Tibial artery (tissue), 4 donors: ENCODE measurements at places on chromosomes 12 and 14.

- H3K27ac ChIP-seq: no peak overlapping the region
- no peak for DNase-seq
- no peaks in the 10 kb centered on the region for H3K36me3 ChIP-seq
- no peak overlapping the region for H3K4me3 ChIP-seq
- no peaks in the 10 kb centered on the region for H3K27me3 ChIP-seq
- no peaks in the 10 kb centered on the region for H3K4me1 ChIP-seq
Observed at GRCh38 chr14:96264853-96265252, 8.8 kb downstream of the BDKRB1 start.

- peaks cover 82% of the 10 kb centered on the region for H3K36me3 ChIP-seq
- H3K27me3 ChIP-seq: no peaks in the 10 kb centered on the region
- H3K4me3 ChIP-seq: no peak overlapping the region
- peak; percentile 89 for DNase-seq
- peaks cover 13% of the 10 kb centered on the region for H3K4me1 ChIP-seq
Observed at GRCh38 chr12:57175428-57176138, 28.2 kb upstream of the LRP1-AS start.

DNA sequence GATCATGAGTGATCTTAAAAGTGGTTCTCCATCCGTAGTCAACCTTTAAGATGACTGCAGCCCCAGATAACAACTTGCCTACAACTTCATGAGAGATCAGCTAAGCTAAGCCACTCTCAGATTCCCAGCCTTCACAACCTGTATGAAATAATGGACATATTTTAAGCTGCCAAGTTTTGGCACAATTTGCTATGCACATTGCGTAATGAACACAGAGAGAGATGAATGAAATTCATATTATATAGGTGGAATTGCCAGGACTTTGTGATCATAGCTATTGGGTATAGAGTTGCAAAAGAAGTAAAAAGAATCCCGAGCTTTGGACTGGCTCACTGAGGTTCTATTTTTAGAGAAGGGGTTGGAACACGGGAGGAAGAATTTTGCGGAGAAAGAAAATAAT lies 59.1 kb upstream of the EGLN3 start:
- H3K4me1 ChIP-seq: no peaks in the 10 kb centered on the region
- H3K4me3 ChIP-seq: no peak overlapping the region
- H3K27ac ChIP-seq: no peak overlapping the region
- no peaks in the 10 kb centered on the region for H3K36me3 ChIP-seq
- no peak for DNase-seq

DNA sequence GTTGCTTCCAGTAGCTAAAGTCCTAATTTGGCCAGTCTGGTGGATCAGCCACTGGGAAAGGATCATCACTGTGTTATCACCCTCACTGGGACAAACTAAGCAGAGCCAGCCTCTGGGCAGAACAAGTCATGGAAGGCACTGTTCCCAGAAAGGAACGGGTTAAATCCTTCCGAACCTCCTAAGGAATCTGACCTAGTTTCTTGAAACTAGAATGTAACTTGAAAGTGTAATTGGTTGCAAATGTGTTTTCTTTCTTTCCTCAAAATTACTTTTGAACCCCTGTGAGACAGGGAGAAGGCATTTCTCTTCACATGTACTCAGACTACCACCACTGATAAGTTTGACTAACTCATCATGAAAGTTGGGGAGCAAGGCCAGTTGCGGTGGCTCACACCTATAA lies 18.7 kb upstream of the KICS2 start:
- no peaks in the 10 kb centered on the region for H3K36me3 ChIP-seq
- no peaks in the 10 kb centered on the region for H3K27me3 ChIP-seq
- H3K27ac ChIP-seq: no peak overlapping the region
- no peaks in the 10 kb centered on the region for H3K4me1 ChIP-seq
- DNase-seq: no peak

- no peak overlapping the region for H3K27ac ChIP-seq
- H3K4me3 ChIP-seq: no peak overlapping the region
- H3K27me3 ChIP-seq: no peaks in the 10 kb centered on the region
- H3K36me3 ChIP-seq: no peaks in the 10 kb centered on the region
- no peaks in the 10 kb centered on the region for H3K4me1 ChIP-seq
Observed at GRCh38 chr14:76708028-76708427, 53.2 kb upstream of the VASH1 start.

- no peak overlapping the region for H3K27ac ChIP-seq
- DNase-seq: no peak
- H3K36me3 ChIP-seq: no peaks in the 10 kb centered on the region
- H3K4me1 ChIP-seq: no peaks in the 10 kb centered on the region
Observed at GRCh38 chr12:94230357-94230905, 82.1 kb downstream of the PLXNC1 start.

- no peak overlapping the region for H3K27ac ChIP-seq
- no peaks in the 10 kb centered on the region for H3K4me1 ChIP-seq
- DNase-seq: no peak
- H3K4me3 ChIP-seq: no peak overlapping the region
- no peaks in the 10 kb centered on the region for H3K36me3 ChIP-seq
Observed at GRCh38 chr12:128661226-128661569, 162.6 kb downstream of the SLC15A4 start.

- no peak overlapping the region for H3K4me3 ChIP-seq
- DNase-seq: no peak
- no peaks in the 10 kb centered on the region for H3K36me3 ChIP-seq
- H3K27ac ChIP-seq: no peak overlapping the region
- no peaks in the 10 kb centered on the region for H3K27me3 ChIP-seq
- no peaks in the 10 kb centered on the region for H3K4me1 ChIP-seq
Observed at GRCh38 chr14:41062826-41063225, 543.9 kb upstream of the LRFN5 start.

DNA sequence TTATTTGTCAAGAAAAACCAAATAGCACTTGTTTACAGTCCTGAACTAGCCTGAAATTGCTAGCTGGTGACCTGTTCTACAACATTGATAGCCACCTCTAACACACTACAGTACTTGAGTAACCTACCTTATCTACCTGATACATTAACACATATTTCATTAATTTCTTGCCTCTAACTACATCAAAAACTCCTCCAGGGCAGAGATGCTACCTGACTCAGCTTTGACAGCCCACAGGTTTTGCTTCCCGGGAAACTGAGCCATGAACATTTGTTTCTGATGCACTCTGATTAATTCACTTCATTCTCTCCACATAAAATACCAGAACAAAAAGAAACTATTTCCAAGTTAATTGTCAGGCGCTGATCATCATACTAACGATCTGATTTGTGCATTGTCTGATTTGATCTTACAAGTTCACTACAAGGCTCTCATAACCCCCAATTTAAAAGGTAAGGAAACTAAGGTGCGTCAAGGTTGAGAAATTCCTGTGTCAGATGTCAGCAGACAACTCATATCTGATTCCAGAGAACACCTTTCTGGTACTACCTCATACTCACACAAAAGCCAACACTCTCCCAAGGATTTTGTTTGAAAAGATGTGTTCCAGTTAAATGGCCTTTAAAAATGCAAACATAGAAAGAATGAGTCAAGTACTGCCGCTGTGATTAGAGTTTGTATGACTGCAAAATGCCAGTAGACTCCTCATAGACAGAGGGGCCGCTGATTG lies 768.7 kb downstream of the BCL11B start:
- no peak overlapping the region for H3K27ac ChIP-seq
- no peaks in the 10 kb centered on the region for H3K36me3 ChIP-seq
- H3K27me3 ChIP-seq: no peaks in the 10 kb centered on the region
- H3K4me3 ChIP-seq: no peak overlapping the region

GRCh38 chr12:52217223-52217622 lies 15.8 kb upstream of the KRT7 start:
- peaks cover 36% of the 10 kb centered on the region for H3K4me1 ChIP-seq
- H3K27me3 ChIP-seq: peaks cover 4% of the 10 kb centered on the region
- DNase-seq: peak; percentile 75
- H3K36me3 ChIP-seq: no peaks in the 10 kb centered on the region

- DNase-seq: no peak
- no peaks in the 10 kb centered on the region for H3K36me3 ChIP-seq
- H3K4me1 ChIP-seq: no peaks in the 10 kb centered on the region
- H3K4me3 ChIP-seq: no peak overlapping the region
Observed at GRCh38 chr14:32382704-32383103, 53.6 kb downstream of the AKAP6 start.

GRCh38 chr14:96624661-96625425 lies 122.7 kb downstream of the PAPOLA start:
- H3K36me3 ChIP-seq: no peaks in the 10 kb centered on the region
- H3K27ac ChIP-seq: no peak overlapping the region
- H3K27me3 ChIP-seq: peaks cover 39% of the 10 kb centered on the region
- no peak for DNase-seq

GRCh38 chr12:100987552-100988521 lies 193.3 kb downstream of the ANO4 start:
- H3K27me3 ChIP-seq: no peaks in the 10 kb centered on the region
- H3K4me3 ChIP-seq: no peak overlapping the region
- no peak overlapping the region for H3K27ac ChIP-seq
- no peaks in the 10 kb centered on the region for H3K36me3 ChIP-seq

GRCh38 chr12:121059031-121059898 lies 20.2 kb upstream of the OASL start:
- peaks cover 9% of the 10 kb centered on the region for H3K27me3 ChIP-seq
- H3K4me3 ChIP-seq: no peak overlapping the region
- H3K27ac ChIP-seq: no peak overlapping the region
- no peaks in the 10 kb centered on the region for H3K36me3 ChIP-seq

DNA sequence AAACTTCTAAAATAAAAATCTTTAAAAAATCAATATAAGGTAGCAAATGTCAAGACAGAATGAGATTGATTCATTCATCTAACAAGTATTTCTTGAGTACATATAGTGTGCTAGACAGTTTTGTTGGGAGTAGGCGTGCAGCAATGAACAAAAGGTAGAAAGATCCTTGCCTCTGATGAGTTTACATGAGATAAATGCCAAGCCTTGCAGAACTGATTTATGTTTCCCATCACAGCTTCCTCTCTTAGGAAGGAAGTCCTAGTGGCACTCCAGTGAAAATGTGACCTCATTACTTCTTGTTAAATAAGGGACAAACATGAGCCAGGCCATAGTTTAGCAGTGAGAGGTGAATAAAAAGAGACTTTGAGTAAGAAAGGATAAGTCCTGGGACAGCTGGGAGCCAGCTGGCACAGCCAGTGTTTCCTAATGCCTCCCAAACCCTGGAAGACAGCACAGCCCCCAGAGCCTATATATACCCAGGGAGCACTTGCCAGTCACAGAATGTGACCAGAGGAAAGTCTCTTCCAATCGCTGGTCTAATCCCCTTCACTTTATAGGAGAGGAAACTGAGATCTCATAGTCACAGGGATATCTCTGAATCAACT lies 4.7 kb upstream of the COCH start:
- H3K27me3 ChIP-seq: no peaks in the 10 kb centered on the region
- DNase-seq: no peak
- no peak overlapping the region for H3K27ac ChIP-seq
- peaks cover 8% of the 10 kb centered on the region for H3K4me1 ChIP-seq
- no peak overlapping the region for H3K4me3 ChIP-seq

DNA sequence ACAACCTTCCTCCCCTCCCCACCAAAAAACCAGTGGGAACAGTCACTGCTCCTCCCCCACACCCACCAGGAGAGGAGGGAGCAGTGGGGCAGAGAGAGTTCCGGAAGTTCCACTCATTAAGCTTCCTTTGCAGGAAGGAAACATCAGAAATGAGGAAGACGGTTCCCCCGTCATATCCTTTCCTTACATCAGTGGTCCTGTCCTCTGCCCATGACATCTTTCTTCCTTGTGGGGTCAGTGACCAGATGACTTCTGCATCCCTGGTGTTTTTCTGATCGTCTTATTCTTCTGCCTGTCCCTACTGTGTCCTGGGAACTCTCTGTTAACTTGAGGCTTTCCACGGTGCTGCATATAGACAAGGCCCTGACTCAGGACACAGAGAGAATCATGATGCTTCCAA lies 40.8 kb upstream of the SPTLC2 start:
- H3K4me1 ChIP-seq: no peaks in the 10 kb centered on the region
- DNase-seq: no peak
- no peaks in the 10 kb centered on the region for H3K36me3 ChIP-seq
- H3K27me3 ChIP-seq: no peaks in the 10 kb centered on the region
- no peak overlapping the region for H3K4me3 ChIP-seq

- peaks cover 31% of the 10 kb centered on the region for H3K4me1 ChIP-seq
- H3K4me3 ChIP-seq: no peak overlapping the region
- H3K36me3 ChIP-seq: no peaks in the 10 kb centered on the region
- H3K27ac ChIP-seq: no peak overlapping the region
- no peak for DNase-seq
- no peaks in the 10 kb centered on the region for H3K27me3 ChIP-seq
Observed at GRCh38 chr12:96364092-96364700, 36.0 kb downstream of the CDK17 start.

GRCh38 chr14:88599761-88600439 lies 37.1 kb downstream of the ZC3H14 start:
- no peak overlapping the region for H3K4me3 ChIP-seq
- no peaks in the 10 kb centered on the region for H3K27me3 ChIP-seq
- H3K36me3 ChIP-seq: peaks cover 91% of the 10 kb centered on the region
- no peak overlapping the region for H3K27ac ChIP-seq
- no peak for DNase-seq

DNA sequence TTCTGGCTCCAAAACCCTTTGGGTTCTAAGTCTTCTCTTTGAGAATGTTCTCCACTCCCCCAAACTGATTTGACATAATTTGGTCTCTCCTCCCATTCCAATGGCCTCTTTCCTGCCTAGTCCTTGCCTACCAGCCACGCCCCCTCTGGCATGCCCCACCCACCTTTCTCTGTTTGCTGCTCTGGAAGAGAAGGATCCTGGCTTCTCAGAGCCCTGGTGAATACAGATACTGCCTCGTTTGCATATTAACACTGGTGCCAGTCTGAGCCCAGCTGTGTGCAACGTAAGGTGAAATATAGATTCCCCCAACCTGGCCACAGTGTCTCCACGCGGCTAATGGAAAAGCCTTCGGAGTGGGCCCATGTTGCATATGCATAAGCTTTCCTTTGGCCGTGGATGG lies 79.7 kb downstream of the PAPOLA start:
- H3K27ac ChIP-seq: no peak overlapping the region
- no peak for DNase-seq
- no peak overlapping the region for H3K4me3 ChIP-seq
- H3K27me3 ChIP-seq: no peaks in the 10 kb centered on the region
- H3K4me1 ChIP-seq: no peaks in the 10 kb centered on the region
- H3K36me3 ChIP-seq: no peaks in the 10 kb centered on the region

DNA sequence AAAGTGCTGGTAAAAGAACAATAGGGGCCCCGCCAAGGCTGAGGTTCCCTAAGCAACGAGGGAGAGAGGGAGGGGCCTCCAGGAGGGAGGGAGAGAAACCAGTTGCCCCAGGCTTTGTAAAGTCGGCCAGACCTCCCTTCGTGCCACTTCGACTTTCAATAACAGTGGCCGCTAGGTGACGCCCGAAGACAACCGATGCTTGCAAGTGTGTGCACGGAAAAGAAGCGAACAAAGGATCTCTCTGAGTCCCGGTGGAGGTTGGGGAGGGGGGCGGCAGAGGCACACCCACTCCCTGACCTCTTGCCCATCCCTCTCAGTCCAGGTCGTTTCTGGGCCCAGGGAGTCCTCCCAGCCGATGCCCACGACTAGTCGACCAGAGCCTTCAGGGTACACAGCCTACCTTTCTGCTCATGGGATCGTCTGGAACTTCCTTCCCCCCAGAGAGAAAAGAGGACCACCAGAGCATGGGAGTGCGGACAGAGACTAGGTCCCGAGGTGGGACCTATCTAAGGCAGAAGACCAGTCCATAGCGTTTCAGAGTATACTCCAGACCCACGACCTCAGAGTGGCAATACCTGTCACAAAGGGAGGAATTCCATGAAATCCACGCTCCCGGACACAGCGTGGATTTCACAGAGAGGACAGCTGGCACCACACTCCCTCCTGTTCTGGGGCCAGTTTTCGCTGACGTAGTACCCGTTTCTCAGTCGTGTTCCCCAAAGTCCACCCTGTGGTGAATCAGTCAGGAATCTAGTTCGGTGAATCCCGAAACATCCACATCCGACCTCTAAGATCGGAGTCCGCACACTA lies 262.7 kb upstream of the ALG10B start:
- no peaks in the 10 kb centered on the region for H3K27me3 ChIP-seq
- no peak overlapping the region for H3K4me3 ChIP-seq
- DNase-seq: no peak
- H3K4me1 ChIP-seq: no peaks in the 10 kb centered on the region
- H3K27ac ChIP-seq: no peak overlapping the region
- no peaks in the 10 kb centered on the region for H3K36me3 ChIP-seq
